ENCODE measurements at places on chromosomes 12 and 14.

DNA sequence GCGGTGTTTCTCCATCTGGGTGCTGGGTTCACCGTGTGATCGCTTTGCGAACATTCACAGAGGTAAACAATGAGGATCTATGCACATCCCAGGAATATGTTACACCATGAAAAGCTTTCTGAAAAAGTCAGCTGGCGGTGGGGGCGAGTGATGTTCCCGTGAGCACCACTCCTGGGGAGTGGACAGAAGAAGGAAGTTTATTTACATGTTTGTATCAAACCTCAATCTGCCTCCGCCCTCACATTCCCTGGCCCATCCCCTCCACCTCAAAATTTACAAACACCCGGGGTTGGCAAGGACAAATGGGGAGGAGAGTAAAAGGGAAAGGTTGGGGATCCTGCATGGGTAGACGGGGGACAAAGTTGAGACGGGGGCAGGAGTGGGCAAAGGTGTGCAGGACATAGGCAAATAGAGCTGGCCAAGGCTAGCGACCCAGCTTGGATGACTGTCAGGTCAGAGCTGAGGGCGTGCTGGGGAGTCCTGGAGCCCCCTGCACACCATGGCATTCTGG, 6.9 kb downstream of the TNFRSF1A start:
- DNase-seq, result no peak

GRCh38 chr14:104478656-104479055, 100.9 kb upstream of the C14orf180 start:
- no peak for DNase-seq

DNA sequence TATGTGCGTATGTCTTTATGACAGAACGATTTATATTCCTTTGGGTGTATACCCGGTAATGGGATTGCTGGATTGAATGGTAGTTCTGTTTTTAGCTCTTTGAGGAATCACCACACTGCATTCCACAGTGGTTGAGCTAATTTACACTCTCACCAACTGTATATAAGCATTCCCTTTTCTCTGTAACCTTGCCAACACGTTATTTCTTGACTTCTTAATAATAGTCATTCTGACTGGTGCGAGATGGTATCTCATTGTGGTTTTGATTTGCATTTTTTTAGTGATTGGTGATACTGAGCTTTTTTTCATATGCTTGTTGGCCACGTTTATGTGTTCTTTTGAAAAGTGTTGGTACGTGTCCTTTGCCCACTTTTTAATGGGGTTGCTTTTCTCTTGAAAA, 49.7 kb downstream of the FRS2 start:
- DNase-seq, result no peak

- DNase-seq, result peak; percentile 66
Measured at GRCh38 chr14:68283378-68284123, 464.0 kb downstream of the RAD51B start.

DNA sequence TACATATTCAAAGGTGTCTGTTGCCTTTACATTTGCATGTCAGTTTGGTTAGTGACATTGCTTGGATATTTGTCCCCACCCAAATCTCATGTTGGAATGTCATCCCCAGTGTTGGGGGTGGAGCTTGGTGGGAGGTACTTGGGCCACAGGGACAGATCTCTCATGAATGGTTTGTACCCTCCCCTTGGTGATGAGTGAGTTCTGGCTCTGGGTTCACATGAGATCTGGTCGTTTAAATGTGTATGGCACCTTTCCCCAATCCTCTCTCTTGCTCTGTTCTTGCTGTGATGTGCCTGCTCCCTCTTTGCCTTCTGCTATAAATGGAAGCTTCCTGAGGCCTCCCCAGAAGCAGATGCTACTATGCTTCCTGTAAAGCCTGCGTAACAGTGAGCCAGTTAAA, 207.9 kb upstream of the DIO3 start:
- DNase-seq, result no peak

DNA sequence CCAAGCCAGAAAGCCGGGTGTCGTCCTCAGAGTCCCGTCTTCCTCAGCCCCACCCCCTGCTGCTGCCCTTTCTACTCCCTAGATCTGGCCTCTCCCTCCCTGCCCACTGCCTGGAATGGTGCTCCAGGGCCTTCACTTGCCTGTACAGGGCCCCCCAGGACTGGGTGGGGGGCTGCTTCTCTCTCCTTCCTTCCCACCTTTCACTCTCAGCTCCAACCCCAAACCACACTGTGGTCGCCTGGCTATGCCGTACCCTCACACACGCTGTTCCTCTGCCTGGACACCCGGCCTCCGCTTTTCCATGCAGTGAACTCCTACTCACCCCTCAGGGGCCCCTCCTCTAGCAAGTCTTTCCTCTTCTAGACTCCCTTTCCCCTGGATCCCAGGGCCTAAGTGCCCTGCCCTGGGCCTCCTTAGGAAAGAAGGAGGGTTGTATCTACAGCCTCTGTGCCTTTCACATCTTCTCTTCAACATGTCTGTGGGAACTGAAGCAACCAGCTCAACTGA, 25.5 kb upstream of the DIO3 start:
- no peak for DNase-seq

GRCh38 chr12:99476956-99477355, 170.6 kb upstream of the GARIN6 start:
- no peak for DNase-seq

DNA sequence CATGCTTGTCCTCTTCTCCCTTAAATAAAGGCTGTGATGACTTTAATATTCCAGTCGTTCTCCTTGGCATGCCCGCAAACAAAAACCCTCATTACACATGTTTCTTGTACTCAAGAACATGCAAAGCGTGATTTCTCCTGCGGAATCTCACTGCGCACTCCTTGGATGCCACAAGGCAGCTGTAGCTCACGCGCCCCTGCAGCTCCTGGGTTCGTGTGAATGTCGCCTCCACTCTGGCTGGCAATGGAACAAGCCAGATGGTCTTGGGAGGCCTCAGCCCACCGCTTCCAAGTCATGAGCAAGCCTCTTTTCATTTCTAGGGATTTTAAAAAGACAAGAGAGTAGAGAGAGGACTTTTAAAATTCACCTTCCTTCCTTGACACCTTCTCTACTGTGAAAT, 403.8 kb downstream of the PCNX1 start:
- no peak for DNase-seq

DNA sequence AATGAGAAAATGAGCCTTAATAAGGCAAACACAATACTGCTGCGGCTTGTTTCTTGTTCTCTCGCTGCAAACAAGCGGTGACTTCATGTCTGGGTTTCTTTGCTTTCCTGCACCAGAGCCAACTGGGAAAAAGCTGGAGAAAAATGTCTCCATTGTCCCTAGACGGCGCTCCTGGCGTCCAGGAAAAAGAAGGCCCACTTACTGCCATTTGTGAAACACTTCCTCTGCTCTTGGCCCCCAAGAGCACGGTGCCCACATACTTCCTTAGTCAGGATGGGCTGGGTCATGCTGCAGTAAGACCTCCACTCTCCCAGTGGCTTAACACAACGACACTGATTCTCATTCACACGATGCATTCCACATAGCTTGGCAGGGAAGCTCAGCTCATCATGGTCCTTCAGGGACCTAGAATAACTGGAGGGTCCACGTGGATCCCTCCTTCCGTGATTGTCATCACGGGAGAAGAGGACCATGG, 86.0 kb upstream of the BCL11B start:
- no peak for DNase-seq

GRCh38 chr12:26195641-26196420, 458 bp downstream of the SSPN start:
- DNase-seq, result no peak

DNA sequence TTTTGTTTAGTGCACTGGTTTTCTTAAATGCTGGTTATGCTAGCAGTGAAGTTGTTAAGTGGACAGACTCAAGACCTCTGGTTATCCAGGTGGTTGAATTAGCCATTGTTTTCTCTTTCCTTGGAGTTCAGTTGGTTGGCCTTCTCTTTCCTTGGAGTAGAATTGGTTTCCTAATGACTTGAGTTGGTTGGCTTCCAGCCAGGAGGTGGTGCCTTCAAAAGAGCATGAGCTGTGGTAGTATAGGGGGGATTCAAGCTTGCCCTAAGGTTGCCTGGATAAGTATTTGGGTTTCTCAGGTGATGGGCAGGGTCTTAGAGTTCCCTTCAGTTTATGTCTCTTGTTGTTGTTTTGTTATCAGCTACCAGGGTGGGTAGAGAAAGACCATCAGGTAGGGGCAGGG, 92.5 kb downstream of the ATP23 start:
- no peak for DNase-seq

DNA sequence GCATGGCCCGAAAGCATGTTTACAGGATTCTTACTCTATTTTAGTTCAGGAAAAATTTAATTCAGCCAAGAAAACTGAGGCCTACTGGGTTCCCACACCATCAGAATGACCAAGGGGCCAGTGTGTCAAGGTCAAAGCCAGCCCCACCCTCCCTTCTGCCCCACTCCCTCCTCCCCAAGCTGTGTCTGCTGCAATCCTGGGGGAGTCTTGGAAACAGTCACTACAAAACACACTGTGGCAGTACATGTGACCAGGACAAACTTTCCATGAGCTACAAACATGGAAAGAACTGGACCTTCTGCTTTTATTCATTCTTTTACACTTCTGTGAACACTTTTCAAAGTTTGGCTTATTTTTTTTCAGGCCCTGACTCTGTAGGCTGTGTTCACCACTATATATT, 1228.8 kb upstream of the TMEM132C start:
- DNase-seq, result no peak

- DNase-seq, result no peak
Measured at GRCh38 chr12:105378911-105379310, 48.4 kb downstream of the C12orf75 start.

GRCh38 chr12:99131751-99132199, 486.7 kb downstream of the APAF1 start:
- DNase-seq, result no peak

GRCh38 chr12:118220702-118221101, 84.8 kb downstream of the PEBP1 start:
- no peak for DNase-seq

DNA sequence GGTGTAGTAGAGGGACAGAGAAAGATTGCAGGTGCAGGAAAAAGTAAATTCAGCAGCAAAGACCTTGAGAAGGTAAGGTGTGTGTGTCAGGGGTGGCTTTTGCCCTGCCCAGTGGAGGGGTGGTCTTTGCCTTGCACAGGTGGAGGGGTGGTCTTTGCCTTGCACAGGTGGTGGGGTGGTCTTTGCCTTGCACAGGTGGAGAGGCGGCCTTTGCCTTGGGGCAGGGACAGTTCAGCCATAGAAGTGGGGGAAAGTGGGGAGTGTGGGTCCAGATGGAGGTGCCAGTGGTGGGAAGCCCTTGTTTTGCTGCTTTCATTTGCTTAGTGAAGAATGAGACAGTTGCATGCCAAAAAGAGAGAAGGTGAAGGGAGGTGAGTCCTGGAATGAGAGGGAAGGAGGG, 65.7 kb downstream of the PRMT8 start:
- no peak for DNase-seq

GRCh38 chr14:64465191-64465822, at the start of gene AKAP5:
AKAP5 (plus strand) TSS chr14:64465499; CDS start chr14:64468395, 2,896 bp downstream.
- DNase-seq, result peak; percentile 78

GRCh38 chr14:88044776-88045446, 40.0 kb downstream of the GPR65 start:
- DNase-seq, result no peak

DNA sequence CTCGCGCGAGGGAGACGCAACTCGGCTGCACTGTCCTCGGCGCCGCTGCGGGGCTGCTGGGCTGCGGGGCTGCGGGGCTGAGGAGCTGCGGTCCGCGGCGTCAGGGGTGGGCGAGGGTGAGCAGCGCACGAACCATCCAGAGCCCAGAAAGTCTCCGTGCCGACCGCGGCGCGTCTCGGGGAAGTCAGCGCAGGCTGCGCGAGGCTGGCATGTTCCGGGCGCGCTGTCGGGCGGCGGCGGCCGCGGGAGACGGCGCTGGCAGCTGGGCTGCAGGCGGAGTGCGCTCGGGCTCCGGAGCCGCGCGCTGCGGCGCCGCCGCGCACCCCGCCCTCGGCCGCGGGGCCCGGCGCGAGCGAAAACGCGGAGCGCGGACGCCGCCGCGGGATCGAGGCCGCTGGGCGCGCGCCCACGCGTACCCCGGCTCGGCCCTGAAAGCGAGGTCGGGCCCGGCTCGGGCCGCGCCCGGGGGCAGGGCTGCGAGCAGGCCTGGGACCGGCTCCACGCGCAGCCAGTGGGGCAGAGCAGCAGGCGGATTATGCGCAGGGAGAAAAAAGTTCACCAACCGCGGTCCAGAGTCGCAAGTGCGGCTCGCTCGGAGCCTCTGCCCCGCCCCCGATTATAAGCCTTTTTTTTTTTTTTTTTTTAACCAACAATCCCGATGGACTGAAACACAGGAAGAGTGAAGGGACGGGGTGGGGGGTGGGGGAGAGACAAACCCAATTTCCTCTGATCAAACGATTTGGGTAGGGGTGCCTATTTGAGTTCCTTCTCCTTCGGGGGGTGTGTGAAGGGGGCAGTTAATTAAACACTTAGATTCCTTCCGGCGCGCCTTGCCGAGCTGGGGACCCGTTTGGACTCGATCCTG, at the start of gene PRICKLE1:
Gene PRICKLE1 (minus strand): TSS at position 282 of the 865 bp plus-strand sequence. CDS start 117,230 bp downstream, outside the sequence.
- DNase-seq, result peak; percentile 6

- DNase-seq, result peak; percentile 5
Measured at GRCh38 chr14:32939254-32940065, 781 bp downstream of the NPAS3 start.

DNA sequence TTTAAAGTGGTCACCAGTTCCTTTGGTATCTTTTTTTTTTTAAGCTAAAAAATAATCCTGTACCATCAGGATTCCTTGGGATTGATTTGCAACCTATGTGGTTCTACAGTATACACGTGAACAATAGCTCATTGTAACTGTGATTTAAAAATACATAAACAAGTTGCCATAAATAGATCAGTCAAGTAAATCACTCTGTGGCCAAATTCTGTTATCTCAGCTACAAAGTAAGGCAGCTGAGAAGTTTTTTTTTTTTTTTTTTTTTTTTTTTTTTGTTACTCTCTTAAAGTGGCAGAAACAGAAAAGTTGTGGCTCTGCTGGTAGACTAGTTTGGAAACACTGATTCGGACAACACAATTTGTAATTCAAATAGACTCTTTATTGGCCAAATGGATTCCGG, 104.5 kb downstream of the PRICKLE1 start:
- DNase-seq, result no peak

- no peak for DNase-seq
Measured at GRCh38 chr12:58034712-58035111, 93.3 kb downstream of the ATP23 start.

DNA sequence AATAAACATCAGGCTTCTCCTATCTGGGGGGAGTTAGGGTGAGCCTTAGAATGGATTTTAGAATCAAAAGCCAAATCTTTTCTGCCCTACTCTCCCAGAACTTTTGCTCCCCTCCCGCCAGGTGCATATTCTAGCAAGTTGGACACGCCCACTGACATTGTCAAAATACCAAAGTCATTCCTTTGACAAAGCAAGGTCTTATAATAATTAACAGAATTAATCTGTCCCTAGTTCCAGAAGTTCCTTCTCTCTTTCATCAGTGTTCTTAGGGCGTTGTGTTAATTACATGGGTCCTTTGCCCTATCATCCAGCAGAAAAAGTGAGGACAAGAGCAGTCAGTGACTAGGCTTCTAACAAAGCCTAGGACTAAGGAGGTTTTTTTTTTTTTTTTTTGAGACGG, 2.4 kb downstream of the PRR13 start:
- no peak for DNase-seq

GRCh38 chr14:77099425-77100167, 1.5 kb downstream of the CIPC start:
- DNase-seq, result no peak

GRCh38 chr12:89691659-89692058, 17.0 kb downstream of the ATP2B1 start:
- no peak for DNase-seq
